ENCODE measurements at places on chromosomes 16 and 17.
A peak's percentile ranks its signal among the peaks of the same experiment; 100 is the strongest.

DNA sequence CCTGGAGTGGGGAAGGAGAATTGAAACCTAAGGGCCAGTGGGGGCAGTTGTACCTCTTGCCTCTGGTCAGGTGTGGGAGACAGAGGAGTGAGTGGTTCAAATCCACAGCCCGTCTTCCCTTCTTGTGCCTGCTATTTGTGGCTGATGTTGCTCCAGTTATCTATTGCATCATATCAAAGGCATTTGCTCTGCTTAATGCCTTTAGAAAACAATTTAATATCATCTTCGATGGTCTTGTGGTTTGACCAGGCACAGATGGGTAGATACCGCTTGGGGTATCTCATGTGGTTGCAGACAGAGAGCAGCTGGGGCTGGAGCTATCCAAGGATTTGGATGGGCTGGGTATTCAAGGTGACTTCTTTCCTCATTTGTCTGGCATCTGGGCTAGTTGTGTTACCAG lies 376.1 kb upstream of the RBFOX1 start:
- DNase-seq = no peak

DNA sequence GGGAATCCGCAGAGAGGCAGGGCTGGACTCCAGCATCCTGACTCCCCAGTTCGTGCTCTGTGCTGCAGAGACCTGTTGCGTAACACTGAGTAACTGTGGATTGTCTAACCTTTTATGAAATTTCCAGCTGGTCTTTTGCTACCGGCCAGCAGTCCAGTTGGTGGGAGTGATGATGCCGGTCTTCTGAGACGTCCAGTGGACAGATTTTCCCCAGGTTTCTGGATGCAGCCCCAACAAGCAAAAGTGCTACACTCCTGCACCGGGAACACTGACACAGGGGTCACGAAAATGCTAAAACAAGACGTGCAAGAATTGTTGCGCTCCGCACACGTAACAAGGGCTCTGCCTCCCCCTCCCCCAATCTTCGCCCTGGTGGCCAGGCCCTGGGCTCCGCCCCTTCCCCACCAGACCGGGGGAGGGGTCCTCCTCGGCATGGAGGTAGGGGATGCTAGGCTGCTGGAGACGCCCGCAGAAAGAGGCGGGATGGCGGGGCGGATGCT lies 701 bp upstream of the MRC2 start:
- no peak for DNase-seq

DNA sequence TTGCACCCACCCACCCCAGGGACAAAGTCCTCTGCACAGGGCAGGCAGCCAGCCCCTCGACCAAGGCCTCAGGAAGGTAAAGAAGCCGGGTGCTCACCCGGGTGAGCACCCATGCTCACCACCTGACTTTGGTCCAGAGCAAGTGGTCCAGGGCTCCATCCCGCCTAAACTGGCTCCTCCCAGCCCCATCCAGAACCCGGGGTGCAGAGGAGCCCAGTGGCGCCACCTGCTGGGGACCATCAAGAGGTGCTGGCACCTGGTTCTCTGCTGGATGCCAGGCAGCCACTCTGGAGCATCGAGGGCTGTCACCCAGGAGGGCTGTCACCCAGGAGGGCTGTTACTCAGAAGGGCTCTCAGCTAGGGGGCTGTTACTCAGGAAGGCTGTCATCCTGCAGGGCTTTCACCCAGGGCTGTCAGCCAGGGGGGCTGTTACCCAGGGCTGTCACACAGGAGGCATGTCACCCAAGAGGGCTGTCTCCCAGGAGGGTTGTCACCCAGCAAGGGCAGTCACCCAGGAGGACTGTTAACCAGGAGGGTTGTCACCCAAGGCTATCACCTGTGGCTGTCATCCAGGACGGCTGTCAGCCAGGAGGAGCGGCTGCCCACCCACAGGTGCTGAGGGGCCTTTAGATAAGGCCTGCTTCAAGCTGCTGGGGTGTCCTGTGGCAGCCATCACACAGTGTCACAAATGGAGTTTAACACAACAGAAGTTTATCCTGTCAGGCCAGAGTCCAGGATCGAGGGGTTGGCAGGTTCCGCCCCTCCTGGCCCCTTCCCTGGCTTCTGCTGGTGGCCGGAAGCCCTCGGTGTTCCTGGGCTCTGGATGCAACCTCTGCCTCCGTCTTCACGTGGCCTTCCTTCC lies 98.5 kb downstream of the TNFRSF13B start:
- DNase-seq = peak; percentile 77

- no peak for DNase-seq
These were observed 2.0 kb downstream of the CD79B start for GRCh38 chr17:63929860-63930766.

GRCh38 chr17:41061964-41062363 lies 2.0 kb upstream of the KRTAP2-3 start:
- no peak for DNase-seq

DNA sequence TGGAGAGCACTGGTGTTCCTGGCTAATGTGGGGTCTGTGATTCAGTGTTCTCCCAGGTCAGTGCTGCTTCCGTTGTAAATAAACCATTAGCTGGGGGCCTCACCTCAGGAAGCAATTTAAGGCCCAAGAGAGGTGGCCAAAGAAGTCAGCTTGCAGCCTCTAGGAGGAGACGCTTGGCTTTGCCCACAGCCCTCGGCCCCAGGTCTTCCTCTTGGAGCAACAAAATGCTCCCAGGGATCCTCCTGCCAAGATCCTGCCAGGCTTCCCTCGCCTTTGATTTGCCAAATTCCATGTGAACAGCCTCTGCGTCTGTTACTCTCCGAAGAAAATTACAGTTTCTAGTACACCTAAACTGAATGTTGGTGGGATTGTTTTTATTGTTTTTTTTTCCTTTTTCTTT lies 62.4 kb upstream of the TBX2 start:
- DNase-seq = no peak

DNA sequence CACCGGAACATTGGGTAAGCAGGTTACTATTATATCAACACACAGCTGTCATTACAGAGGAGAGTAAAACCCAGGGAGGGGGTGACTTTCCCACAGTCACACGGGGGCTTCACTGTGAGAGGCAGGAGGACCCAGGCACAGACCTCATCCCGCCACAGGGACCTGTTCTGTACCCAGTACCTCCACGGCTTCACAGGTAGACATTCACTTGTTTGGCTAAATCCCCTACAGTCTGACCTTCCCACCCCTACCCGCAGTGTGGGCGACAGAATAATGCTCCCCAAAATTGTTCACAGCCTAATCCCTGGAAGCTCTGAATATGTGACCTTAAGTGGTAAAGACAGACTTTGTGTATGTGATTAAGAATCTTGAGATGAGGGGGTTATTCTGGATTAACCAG lies 16.5 kb downstream of the LITAF start:
- no peak for DNase-seq

Measured in HEK293T (cell line).